GM12864 (cell line): ENCODE measurements at places on chromosomes 3 and 15.

GRCh38 chr15:31353931-31354330 lies 27.3 kb downstream of the KLF13 start:
- no peak for DNase-seq

- DNase-seq, result no peak
Measured at GRCh38 chr3:55333923-55334322, 153.2 kb downstream of the WNT5A start.

DNA sequence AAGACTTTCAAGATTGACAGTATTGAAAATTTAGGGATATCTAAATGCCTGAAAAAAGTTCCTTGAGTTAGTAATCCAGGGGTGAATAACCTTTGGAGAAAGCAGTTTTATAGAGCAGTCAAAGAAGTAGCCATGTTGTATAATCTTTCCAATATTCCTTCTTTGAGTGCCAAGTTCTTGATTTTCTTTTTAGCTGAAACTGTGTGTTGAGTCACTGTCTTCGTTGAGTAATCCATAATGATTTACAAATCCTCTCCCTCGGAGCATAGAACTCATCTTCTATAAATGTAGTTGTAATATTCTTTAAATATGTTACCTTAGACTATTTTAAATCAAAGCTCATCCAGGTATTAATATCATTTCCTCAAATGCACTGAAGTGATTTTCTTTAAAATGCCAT lies 135.2 kb downstream of the BBX start:
- DNase-seq, result no peak

GRCh38 chr15:99704444-99704838 lies 28.8 kb downstream of the LYSMD4 start:
- DNase-seq, result peak; percentile 69

DNA sequence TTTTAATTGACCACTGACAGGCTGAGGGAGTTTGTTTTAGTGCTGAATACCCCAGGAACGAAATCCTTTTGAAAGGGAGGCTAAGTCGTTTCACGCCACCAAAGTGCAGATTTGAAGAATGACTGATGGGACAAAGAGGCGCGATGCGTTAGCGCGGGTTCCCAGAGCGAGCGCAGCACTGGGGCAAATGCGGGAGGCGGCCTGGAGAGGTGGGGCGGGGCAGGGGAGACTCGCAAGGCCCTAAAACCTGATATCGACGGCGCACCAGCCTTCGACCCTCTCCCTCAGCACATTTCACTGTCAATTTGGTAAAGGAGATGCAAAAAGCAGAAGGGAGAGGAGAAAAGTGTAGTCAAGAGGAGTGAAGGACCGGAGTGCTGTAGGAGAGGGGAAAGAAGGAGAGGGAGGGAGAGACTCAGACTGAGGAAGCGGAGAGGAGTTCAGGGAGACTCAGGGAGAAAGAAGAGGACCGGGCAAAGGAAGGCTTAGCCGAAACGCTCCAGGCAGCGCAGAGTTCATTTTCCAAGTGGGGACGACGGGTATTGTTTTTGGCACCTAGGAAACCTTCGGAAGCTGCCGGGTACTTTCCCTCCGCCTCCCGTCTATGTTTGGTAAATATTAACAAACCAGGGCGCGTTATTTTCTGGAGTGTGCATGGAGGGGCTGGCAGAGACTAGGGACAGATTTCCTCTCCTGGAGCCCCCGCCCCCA lies 3.8 kb upstream of the FOXB1 start:
- DNase-seq, result no peak

DNA sequence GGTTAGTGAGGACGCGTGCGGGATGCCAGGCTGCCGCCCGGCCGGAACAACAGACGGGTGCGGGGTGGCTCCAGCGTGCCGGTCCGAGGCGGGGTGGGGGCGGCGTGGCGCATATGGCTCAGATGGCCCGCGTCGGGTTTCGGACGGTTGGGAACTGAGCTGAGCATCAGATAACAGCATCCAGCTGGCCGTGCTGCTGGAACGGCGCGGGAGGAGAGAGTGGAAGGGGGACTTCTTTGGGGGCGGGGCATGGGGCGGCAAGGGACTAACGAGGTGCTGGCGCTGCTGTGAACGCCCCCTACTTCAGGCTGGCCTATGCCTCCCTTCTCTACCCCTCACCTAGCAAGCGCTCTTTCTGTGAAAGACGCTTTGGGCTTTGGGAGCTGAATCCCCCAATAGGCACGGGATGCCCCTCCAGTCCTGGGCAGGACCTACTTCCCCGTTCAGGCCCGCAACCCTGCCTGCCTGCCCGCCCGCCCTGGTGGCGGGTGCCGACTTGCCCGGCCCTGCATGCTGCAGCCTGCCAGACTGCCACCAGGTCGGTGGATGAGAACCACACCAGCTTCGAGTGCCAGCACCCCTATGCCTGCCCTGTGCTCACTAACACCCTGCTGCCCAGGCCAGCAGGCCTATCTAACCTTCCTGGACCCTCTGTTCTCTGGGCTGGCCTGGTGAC lies 542 bp downstream of the INKA1 start:
- DNase-seq, result no peak

- no peak for DNase-seq
Measured at GRCh38 chr3:164687211-164687610, 391.1 kb downstream of the SI start.

- DNase-seq, result no peak
Measured at GRCh38 chr3:78348664-78349063, 1308.8 kb downstream of the ROBO2 start.

GRCh38 chr15:56192659-56193442 lies 50.8 kb downstream of the RFX7 start:
- DNase-seq, result no peak

DNA sequence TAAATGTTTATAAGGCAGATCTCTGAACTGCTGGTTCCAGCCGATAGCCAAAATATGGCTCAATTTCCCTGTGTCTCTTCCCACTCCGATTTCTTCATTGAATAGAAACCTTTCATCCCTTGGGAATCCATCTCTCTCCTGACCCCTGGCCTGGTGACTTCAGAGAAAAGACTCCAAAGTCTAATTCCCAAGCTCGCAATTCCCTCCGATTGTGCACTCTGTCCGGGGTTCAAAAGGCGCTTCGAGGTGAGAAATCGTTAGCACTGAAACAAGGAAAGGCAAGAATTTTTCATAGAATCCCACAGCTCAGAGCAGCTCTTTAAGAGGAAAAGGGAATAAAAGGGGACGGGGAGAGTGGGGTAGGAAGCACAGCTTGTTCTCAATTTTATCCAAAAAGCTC lies 18.4 kb upstream of the RAD18 start:
- no peak for DNase-seq

- no peak for DNase-seq
Measured at GRCh38 chr3:157123621-157124020, 36.3 kb downstream of the CCNL1 start.

DNA sequence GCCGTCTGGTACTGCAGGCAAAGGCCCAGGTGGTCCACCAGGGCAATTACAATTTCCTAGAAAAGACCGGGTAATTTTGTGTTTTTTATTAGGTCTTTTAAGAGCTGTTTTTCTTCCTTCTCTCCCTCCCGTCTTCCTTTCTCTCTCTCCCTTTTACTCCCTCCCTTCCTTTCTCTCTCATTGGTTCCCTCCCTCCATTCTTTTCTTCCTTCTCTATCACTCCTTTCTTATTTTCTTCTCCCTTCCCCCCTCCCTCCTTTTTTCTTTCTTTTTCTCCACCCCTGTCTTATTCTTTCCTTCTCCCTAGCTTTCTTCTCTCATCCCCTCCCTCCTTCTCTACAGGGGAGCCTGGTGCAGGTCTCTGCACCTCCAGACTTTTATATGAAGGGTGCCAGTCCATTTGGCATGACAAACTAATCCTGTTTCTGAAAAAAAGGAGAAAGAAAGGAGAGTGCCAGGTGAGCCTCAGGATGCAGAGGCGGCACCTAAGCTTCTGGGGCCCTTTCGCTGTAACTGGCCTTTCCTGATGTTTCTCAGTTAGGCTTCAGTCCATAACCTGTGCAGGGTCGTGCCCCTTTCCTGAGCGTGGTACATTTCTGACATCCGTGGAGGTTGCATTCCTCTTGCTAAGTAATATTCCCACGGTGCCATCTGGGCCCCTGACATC lies 9.1 kb upstream of the ONECUT1 start:
- DNase-seq, result no peak

DNA sequence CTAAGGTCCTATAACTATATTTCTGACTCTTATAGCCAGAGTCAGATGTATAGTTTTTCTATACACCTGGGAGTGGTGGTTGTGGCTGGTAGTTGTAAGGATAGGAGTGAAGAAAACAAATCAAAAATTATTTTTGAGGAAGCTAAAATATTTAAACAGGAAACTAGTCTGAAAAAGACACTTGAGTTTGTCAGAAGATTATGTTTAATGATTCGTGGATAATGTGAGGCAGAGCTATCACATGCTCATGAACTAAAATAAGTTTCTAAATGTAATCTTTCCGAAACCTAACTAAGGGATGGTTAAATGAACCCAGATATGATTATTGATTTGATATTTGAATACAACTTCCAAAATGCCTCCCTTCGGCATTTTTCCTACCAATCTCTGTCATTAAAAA lies 30.4 kb downstream of the GABRR3 start:
- DNase-seq, result no peak

- no peak for DNase-seq
Measured at GRCh38 chr3:128997486-128998133, 3.5 kb upstream of the EFCC1 start.

DNA sequence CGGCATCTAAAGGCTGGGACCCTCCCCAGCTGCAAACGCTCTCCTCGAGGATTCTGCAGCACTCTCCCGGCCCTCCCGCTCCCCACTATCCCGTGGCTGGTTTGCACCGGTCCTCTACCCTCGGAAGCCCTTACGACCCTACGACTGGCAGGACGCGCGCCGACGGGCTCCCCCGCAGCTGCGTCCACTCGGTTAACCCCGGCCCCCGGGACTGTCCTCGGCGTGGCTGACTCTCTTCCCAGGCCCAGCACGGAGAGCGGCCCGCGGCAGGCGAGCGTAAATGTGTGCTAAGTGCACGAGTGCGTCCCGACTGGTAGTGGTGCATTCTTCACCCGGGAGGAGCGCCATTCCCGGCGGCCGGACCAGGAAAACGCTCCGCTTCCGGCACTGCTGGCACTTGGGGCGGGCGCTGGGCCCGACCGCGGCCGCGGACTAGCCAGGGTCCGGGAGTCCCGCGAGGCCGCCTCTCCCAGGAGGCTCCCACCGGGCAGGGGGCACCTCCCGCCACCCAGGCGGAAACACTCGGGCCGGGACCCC lies 508 bp downstream of the GORASP1 start:
- DNase-seq, result no peak

DNA sequence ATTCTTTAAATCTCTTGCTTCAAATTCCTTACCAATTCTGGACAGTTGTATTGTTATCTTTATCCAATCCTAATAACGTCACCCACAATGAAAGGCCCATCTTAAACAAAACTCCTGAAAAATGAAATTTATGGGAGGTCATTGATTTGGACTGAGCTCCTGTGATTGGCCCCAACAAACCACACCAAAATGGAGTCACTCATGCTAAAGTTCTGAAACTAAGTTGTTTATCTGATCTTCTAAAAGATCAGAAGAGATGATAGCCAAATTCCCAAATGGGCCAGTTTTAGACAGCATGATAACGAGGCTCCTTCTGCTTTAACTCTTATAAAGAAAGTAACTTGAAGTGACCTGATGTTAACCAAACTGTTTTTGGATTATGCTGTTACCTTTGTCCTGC lies 39.7 kb upstream of the GPD1L start:
- no peak for DNase-seq

GRCh38 chr3:37138816-37139215 lies 35.6 kb downstream of the LRRFIP2 start:
- no peak for DNase-seq

GRCh38 chr15:66572146-66572545 lies 6.3 kb upstream of the LCTL start:
- no peak for DNase-seq

- DNase-seq, result no peak
Measured at GRCh38 chr15:41169781-41170180, 53.7 kb upstream of the INO80 start.

DNA sequence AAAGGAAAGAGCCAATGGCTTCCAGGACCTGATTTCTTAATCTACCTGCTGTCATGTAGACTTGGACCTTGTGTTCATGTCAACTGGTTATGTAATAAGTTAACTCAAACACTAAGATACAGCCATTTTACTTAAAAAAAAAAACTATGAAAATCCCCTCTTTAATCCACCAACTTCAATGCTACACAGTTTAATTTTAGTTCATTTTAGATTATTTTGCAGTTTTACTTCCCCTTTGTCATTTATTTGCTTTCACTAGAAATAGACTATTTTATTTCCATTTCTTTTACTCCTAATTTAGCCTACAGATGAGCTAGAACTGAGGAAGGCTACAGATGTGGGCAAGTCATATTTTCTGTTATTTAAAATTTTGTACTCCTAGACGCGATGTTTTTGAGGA lies 10.7 kb upstream of the DNAJC13 start:
- DNase-seq, result no peak

GRCh38 chr15:101396484-101397261 lies 92.8 kb downstream of the PCSK6 start:
- DNase-seq, result no peak

DNA sequence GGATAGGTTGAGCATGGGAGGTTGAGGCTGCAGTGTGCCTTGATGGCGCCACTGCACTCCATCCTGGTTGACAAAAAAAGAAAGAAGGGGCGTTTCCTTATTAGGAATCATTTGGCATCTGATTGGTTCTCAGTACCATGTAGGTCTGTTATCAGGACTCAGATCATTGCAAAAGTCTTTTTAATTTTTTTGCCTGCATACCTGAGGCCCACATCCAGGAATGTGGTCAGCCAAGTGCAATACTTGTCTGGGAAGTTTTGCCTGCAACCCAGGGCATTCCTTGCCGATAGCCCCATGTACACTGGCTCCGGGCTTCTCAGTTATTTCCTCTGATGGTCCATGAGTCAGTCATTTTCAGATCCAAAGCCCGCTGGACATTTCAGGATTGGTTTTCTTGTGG lies 50.1 kb upstream of the CRTC3 start:
- no peak for DNase-seq

DNA sequence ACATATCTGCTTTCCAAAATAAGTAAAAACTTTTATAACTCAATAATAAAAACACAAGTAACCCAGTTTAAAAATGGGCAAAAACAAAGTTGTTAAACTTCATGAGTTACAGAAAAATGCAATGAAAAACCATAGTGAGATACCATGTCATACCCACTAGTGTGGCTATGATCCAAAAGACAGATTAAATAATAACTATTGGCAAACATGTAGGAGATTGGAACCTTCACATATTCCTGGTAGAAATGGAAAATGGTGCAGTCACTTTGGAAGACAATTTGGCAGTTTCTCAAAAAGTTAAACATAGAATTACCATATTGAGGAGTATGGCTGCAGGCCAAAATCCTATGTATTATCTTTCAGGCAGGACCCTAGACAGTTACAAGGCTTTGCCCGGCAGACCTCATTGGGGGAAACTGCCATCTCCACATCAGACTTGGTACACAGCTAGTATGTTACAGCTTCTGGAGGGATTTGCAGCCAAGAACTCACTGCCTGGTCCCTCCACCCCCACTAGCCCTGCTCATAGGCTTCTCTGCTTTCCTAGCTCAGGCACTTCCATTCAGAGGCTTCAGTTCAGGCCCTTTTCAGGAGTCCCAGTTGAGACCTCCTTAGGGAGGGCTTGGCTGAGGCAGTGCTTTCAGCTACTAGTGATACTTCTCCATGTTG lies 147.8 kb downstream of the NEK10 start:
- no peak for DNase-seq

- no peak for DNase-seq
Measured at GRCh38 chr15:70289191-70289955, 191.7 kb upstream of the TLE3 start.

- no peak for DNase-seq
Measured at GRCh38 chr3:186160691-186161243, 51.9 kb upstream of the ETV5 start.

- no peak for DNase-seq
Measured at GRCh38 chr15:67551207-67551743, 8.8 kb downstream of the MAP2K5 start.
